ENCODE measurements at places on chromosomes 4 and X.

- DNase-seq = no peak
Measured at GRCh38 chrX:129612396-129612795, 42.4 kb downstream of the APLN start.

DNA sequence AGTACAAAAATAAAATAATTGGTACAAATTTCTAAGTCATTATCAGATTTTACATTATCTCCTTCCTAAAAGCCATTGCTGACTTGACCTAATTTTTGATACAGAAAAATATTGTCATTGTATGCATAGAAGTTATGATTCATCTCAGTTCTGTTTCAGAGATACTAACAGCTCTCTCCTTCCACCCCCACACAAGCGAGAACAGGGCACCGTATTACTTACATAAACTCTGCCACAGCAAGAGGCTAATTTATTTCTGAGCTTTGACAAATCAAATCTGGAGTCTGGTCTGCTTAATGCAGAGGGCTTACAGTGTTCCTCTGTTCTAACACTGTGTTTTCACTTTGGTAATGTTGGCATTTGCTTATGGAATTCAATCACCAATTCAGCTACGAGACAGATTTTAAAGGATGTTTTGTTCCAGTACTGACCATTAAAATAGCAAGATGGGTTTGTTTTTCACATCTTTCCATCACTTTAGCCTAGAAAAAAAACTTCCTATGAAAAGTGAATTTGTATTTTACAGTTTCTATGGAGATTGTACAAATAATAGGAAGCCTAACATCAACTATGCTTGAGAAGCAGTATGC is 181.8 kb downstream of the USP46 start:
- no peak for DNase-seq

DNA sequence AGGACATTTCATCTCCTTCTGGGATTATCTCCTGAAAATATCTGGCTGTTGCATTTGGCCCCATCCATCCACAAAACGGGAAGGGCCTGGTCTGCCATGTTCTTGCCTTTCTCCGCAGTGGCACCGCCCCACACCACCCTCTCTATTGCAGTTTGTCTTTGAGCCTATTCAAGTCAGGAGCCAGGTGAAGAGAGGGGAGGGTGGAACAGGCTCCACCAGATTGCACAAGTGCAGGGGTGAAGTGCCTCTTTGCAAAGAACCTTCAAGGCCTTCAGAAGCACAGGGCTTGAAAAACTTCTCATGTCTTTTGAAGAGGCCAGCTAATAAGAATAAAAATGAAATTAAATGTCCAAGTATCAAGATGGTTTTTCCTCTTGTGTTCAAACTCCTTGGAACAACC is 28.7 kb downstream of the RS1 start:
- DNase-seq = no peak

GRCh38 chr4:3786196-3786869 is 20.1 kb downstream of the ADRA2C start:
- DNase-seq = no peak

DNA sequence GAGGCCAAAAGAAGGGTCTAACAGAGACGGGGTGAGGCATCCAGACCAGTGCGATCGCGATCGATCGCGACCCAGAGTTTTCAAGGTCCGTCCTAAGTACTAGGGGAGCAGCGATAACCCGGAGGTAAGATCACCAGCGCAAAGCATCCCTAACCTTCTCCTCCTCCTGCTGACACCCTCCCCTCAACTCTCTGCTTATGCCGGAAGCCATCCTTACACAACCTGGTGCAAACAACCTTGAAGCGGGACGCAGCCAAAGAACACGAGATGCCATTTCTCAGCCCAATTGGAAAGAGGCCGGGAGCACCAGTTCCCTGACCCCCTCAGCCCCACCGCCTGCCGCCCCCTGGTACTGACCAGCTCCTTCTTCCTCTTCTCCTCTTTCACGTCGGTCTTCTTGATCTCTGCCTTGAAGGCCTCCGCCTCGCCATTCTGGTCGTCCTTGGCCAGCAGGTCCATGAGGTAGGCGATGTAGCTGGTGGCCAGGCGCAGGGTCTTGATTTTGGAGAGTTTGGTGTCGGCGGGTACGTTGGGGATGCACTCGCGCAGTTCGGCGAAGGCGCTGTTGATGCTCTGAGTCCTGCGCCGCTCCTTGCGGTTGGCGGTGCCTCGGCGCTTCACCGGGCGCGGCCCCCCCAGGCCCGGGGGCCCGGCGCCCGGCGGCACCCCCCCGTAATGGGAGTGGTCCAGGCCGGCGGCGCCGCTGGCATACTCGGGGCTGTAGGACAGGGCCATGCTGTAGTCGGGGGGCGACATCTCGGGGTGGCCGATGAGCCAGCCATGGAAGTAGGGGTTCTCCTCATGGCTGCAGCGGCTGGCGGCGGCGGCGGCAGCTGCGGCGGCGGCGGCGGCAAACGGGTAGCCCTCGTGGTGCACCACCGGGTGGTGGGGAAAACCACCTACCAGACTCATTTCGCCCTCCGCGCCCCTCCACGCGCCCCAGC is 1.4 kb downstream of the HAND2 start:
- no peak for DNase-seq

DNA sequence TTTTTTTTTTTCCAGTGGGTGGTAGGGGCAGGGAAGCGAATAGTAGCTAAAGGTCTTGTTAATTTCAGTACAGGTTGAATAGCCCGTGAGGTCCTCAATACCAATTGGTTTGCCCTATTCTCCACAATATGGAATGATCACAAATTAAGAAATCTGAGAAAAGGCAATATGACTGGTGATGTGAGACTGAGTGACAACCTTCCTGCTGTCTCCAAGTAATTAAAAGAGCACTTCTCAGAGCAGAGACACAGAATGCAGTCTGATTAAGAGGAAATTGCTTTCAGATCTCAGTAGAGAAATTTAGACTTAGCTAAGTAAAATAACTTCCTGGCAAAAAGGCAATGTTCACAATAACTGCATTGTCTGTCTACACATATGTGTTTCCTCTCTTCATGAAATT is 23.0 kb downstream of the GPR174 start:
- DNase-seq = no peak

- DNase-seq = no peak
Measured at GRCh38 chrX:55487143-55487542, 2.5 kb downstream of the USP51 start.

Measured in stimulated activated CD8-positive, alpha-beta memory T cell treated with anti-CD3 and anti-CD28 coated beads, Interleukin-15, amount 100 ng/mL, for 24 hours (primary cell).